ENCODE measurements at places on chromosomes 11 and 22.

- no peak for DNase-seq
Measured at GRCh38 chr11:114185436-114185835, 110.8 kb upstream of the NNMT start.

- DNase-seq: no peak
Measured at GRCh38 chr22:49208768-49209252, 618.9 kb downstream of the BRD1 start.

DNA sequence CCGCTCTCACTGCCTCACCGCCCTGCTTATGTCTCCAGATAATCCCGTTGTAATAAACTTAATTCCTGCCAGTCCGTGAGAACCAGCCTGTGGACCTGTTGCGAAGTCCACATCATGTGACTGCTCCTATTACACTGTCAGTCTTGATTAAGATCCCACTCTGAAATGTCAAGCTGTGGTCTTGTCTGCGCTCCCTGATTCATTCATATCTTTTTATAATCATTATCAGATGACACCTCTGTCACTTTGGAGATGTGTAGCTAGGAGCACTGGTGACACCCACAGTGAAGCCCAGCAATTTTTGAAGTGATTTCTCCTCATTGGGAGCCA is 377.3 kb downstream of the TBC1D22A start:
- no peak for DNase-seq

GRCh38 chr11:73536961-73537360 is 61.0 kb downstream of the FAM168A start:
- DNase-seq: no peak

- peak; percentile 26 for DNase-seq
Measured at GRCh38 chr11:62627713-62628112, 5.9 kb upstream of the B3GAT3 start.

DNA sequence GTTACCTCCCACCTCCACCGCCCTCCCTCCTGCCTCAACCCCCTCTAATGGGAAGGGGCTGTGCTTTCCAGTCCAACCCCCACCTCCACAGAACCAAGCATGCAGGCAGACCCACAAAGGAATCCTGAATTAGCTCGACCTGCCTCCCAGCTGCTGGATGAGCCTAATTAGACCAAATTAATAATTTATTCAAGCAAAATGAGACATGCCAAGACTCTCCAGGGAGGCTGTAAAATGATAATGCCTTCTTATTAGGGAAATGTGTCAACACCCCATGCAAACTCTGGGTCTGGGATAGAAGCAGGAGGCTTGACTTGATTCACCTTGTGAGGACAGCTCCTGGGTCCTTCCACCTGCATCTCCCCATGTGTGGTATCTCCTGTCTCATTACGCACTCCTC is 59.4 kb upstream of the HMGXB4 start:
- DNase-seq: no peak

DNA sequence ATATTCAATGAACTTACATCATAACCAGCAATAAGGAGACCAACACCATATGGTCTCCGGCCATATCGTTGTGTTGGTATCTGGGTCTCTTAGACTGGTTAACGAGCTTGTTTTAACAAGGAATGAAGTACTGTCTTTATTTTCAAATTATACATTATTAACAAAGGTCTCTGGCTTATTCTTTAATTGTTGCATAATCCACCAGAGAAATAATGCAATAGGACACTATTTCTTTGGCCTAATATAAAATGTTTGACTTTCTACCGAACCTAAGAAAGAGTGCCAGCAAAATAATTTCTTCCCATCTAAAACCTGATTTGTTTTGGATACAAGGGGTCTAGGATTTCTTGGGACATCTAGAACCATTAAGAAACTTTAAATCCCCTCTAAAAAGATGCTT is 6.4 kb downstream of the PSMA1 start:
- DNase-seq: no peak

GRCh38 chr22:23533771-23534191 is 46.3 kb downstream of the IGLL1 start:
- no peak for DNase-seq

GRCh38 chr22:30859714-30860095 is 108.9 kb downstream of the MORC2 start:
- DNase-seq: no peak

- DNase-seq: no peak
Measured at GRCh38 chr11:134838708-134839107, 426.7 kb upstream of the B3GAT1 start.

GRCh38 chr11:1196516-1197391 is 26.1 kb upstream of the MUC5B start:
- DNase-seq: no peak

DNA sequence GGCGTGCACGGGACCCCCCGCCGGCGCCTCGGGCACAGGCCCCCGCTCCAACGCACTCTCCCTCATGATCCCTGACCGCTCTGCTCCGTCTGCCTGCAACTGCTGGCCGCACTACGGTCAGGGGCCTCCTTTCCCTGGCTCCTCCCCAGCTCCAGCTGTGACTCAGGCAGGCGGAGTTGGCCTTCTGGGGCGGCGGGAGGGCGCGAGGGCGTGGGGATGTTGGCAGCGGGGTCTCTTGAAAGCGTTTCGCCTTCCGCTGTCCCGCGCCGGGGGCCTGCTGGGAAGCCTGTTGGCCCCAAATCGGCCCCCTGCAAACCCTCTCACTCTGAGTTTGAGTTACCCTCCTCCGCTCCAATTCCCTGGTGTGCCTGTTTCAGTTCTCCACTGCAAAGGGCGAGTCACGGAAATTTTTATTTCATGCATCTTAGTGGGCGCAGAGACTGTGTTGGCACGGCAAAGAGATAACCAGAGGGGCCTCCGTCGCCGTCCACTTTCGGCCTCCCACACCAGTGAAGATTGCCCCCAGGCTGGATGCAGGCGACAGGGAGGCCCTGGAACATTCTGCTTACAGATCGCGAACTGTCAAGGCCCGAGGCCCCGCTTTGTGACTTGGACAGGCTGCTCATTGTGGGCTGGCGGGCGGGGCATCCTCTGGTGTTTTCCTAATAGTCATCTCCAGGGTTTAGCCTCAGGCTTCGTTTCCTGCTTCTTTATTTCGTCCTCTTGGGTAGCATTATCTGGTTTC is at the start of gene CAVIN3:
CAVIN3 (minus strand) TSS at position 91 of the 745 bp plus-strand sequence; CDS start at position 66, 25 bp downstream.
- peak; percentile 89 for DNase-seq

DNA sequence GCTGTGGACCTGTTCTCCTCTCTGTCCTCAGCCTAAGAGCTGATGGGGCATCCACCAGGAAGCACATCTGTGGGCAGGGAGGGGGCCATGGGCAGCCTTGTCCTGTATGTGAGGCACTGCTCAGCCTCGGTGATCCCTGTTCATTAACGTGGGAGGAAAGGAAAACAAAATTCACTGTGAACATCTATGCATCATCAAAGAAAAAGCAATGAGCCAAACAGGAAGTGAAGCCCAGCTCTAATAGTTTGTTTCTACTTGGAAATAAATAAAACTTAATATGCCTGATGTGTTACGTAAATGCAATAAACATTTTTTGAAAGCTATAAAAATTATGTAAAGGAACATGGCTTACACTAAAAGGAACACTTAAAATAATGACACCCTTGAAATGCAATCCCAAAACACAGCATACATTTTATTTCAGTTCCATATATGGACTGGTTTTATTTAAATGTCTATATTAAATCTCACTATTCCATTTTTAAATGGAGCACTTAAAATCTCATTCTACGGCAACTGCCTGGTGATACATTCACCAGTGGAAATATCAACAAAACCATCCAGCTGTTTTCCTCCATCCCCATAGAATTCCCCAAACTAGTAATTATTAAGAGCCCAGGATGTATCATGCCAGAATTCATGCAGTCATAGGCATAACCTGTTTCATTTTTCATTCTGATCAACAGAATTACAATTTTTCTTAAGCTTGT is 78.3 kb downstream of the ZNF280B start:
- no peak for DNase-seq

- no peak for DNase-seq
Measured at GRCh38 chr11:74284466-74284865, 27.0 kb downstream of the P4HA3 start.

DNA sequence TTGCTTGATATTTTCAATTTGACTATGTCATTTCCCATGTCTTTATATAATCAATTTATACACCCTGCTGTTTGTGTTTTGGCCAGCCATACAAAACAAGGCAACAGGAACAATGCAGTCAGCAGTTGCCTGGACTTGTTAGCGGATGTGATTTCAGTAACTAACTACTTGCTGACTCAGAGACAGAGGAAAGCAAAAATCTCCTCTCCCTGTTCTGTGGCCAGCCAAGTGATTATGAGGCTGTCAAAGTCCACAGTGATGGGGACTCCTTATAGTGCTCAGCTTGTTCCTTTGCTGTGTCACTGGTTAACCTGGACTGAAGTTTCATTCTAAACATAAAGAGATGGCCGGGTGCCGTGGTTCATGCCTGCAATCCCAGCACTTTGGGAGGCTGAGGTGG is 32.6 kb upstream of the APLP2 start:
- DNase-seq: peak; percentile 97

GRCh38 chr22:42967933-42968332 is 47.0 kb downstream of the PACSIN2 start:
- DNase-seq: no peak

- no peak for DNase-seq
Measured at GRCh38 chr22:40542821-40543540, 93.5 kb downstream of the MRTFA start.
